C1 segment of cervical spinal cord (tissue), 14 donors: ENCODE measurements at places on chromosomes 5 and 9.
A peak's percentile ranks its signal among the peaks of the same experiment; 100 is the strongest.

DNA sequence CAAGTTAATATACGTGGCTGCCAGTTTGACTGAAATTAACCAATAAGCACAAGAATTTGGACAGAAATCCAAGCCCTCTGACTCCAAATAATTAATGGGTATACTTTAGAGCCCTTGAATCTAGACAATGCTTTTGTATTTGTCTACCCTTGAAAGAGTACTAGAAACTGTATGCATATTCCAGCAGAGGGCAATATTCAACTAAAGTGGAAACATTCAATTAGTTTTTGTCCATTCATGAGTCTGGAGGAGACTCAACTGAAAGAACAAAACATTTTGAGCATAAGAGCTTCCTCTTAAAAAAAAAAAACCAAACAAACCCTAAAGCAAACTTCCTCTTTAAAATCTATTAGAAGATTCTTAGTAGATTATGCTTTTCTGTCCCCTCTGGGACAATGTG lies 157.8 kb downstream of the ARHGEF28 start:
- no peak for DNase-seq

DNA sequence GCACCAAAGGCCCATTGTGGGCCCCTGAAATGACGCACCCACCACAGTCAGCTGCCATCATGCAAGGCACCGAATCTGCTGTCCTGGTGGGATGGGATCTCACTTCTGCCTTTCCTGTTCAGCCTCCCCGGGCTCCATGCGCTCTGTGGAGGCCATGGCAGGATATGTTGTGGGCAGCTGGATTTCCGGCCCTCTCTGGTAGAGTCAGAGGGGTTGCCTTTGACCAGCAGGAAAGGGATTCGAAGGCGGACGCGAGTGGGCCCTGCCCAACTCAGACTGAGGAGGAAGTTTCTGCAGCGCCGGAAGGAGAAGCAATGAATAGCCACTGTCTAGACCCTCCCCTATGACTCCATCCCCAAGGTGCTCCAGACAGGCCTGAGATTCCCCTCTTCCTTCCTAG lies 35.5 kb downstream of the GADD45G start:
- peak; percentile 35 for DNase-seq

DNA sequence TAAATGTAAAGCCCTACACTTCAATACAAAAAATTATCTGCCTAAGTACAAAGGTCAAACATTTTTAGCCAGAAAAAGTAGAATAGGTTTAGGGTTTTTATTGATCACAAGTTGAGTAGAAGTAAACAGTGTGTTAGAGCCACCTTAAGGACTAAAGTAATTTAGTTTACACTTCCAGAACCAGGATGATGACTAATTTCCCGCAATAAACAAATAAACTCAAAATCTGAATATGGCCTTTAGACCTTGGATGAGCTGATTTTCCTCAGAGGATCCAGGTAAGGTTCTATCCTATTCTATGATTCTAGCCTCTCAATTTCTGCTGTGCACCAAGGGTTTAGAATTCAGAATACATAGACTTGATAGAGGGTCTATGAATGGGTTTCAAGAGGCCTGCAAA lies 179.4 kb upstream of the TBCA start:
- no peak for DNase-seq

DNA sequence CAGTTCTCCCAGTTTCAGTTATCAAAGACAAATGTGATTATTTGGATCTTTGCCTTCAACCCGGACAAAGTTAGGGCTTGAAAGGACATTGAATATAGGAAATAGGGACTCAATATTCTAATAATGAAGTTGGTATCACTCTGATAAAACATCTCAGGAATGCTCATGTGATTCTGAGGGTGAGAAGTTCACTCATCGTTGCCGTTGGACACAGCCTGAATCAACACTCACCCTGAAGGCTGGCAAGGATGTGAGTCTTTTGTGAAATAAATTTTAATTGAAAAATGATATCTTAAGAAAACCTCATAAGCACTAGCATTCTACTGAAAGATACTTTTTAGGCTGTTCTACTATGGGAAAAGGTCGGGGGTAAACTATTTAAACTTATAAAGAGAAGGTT lies 44.8 kb upstream of the C9orf72 start:
- no peak for DNase-seq
